Erythroblast (primary cell): ENCODE measurements at places on chromosomes 11 and 22.

GRCh38 chr11:61404103-61404502, 11.7 kb downstream of the TMEM216 start:
- no peak for DNase-seq

DNA sequence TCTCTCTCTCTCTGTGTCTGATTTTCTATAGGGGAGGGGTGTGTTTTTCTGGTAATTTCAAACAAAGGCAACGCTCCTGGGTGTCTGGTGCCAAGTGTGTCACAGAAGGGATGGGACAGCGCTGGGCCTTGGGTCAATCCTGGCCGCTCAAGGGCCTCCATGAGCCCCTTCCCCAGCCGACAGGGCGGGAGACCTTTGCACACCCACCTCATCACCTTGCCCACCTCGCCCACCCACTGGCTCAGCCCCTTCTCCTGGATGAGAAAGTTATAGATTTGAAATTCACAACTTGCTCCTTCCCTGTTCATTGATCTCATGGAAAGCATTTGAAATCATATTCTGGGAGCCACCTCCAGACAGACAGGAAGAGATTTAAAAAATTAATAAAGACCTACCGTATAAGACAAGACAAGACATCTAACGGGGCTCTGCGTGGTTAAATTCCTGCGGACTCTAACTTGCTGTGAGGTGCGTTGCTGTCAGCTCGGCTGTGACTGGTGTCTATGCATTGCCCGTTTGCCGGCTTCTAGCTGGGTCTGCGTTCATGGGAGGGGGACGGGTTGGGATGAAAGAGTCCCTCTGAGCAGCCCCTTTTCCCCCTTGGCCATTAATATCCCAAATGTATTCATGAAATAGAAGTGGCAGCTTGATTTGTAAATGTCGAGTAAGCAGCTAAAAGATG, 27.0 kb downstream of the MPPED1 start:
- no peak for DNase-seq

DNA sequence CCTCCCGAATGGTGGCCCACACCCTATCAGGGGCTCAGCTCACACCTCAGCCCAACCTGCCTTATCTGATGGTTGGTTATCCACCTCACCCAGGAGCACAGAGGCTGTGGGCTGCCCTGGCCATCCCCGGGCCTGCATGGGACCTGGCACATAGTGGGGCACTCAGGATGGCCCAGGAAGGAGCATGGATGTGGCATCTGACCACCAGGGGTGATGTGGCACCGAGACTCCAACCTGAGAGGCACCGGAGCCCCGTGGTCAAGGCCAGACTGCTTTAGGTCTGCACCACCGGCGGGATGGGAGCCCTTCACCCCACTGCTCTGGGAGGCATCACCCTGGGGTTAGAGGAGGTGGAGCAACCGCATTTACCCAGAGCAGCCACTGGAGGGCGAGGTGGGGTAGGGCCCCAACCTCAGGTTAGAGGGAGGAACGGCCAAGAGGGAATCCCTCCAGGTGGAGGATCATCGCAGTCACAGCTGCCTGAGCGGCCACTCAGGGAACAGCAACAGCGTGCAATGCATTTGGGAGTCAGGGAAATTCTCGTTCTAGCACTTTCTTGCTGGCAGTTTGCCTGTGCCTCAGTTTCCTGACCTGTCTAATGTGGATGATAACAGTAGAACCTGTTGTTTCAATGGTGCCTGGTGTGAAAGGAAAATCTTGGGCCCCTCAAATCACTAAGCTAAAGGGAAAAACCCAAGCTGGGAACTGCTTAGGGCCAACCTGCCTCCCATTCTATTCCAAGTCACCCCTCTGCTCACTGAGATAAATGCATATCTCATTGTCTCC, 52.9 kb upstream of the CARS1 start:
- peak; percentile 53 for DNase-seq

- DNase-seq: peak; percentile 48
Measured at GRCh38 chr11:27497284-27497866, 9.2 kb downstream of the LIN7C start.

- DNase-seq: peak; percentile 66
Measured at GRCh38 chr22:22770280-22770871, 117.2 kb upstream of the IGLL5 start.

DNA sequence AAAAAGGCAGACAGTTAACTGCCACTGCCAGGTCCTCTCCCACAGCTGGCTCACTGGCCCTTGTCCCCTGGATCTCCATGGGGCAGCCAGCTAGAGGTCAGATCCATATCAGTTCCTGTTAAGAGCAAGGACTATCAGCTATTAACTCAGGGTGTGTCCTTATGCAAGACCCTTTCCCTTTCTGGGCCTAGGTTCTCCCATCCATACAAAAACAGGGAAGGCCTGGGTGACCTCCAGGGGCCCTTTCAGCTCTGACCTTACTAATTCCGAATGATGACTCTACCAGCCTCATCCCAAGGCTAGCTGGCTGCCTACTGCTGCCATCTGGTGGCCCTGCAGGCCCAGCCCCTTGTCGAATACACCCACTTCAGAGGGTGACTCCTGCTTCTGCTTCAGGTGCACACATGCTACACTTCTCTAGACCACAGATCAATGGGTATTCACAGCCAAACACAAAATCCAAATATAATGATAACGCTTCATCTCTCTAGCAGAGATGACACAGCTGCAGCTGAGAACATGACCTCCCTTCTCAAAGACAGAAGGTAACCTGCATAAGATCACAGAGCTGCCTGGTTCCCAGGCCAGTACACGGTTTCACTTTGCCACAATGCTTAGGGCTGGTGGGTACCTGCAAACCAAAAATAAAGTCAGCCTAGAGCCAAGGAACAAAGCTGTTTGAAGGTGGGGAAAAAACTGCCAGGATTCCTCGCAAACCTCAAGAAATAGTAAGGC, 34.1 kb downstream of the SERGEF start:
- DNase-seq: peak; percentile 54

GRCh38 chr11:1162491-1163311, 4.9 kb downstream of the MUC5AC start:
- no peak for DNase-seq

GRCh38 chr22:32722441-32722840, 79.1 kb upstream of the TIMP3 start:
- no peak for DNase-seq

GRCh38 chr11:92753161-92753560, 216.3 kb upstream of the MTNR1B start:
- no peak for DNase-seq

- no peak for DNase-seq
Measured at GRCh38 chr11:118878163-118878563, 5.5 kb upstream of the CXCR5 start.

DNA sequence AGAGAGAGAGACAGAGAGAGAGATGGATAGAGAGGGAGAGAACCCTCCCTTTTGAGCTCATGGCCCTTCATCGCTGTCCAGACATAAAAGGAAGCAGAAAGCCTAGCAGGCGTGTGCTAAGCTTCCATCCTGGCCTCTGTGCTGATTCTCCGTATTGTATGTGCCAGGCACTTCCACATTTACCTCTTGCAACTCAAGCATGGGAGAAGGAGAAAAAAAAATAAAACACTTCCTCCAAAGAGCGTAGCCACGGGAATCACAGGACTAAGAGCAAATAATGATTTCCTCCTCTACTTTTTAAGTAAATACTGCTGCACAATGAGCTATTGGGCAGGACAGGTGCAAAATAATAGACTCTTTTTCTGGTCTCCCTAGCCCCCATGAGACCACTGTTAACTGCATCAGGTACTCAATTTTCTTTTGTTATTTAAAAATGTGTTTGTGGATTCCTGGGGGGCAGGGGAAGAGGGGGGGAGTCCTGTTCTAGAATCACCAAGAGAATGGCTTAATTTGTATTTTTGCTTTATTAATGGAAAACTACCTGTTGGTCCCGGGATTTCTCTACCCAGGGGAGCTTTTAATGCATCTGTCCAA, 154.3 kb downstream of the NXPE2 start:
- DNase-seq: no peak

DNA sequence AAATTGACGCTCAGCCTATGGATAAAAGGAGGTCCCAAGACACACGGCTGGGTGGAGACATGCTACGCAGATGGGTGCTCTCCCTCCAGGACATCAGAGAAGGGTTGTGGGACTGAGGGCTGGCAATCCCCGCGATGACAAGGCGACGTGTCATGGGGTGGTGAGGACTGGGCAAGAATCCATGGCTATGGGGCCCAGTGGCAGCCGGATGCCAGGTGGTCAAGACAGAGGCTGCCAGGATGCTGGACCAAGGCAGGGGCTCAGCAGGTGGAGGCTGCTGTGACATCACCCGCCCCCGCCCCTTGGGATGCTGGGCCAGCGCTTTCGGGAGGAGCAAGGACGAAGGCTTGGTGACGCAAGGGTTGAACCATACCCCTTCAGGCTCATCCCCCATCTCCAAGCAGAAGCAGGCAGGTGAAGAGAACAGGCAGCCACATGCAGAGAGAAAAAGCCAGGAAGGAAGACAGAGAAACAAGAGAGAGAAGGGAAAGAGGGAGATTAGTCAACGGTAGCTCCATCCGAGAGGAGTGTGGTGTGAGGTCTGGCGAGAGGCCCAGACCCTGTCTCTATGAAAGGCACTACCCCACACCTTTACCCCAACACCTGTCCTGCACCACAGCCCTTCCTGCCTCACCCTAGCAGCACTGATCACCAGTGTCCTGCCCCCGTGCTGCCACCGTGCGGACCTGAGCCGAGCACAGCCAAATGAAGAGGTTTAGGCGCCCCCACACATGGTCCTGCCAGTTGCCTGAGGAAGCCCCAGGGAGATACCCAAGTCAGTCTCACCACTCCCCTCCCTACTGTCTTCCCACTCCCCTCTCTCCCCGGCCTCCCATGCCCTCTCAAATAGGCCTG, 24.1 kb upstream of the RASL10A start:
- no peak for DNase-seq

DNA sequence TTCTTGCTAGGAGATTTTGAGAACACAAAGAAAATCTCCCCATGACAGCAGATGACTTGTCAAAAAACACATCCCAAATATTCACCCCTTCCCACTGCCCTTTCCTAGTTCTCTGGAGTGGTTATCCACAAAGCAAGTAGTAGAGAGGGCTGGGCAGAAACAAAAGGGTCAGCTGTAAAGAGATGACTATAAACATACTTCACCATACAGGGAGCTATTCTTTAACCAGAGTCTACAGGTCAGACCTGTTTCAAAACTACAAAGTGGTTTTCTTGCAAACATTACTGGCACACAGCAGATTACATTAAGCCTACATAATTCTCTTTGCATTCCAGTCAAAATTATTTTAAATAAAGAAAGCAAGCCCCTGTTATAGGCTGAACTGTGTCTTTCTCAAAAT, 47.7 kb upstream of the NFRKB start:
- no peak for DNase-seq

GRCh38 chr22:38971202-38971601, 10.9 kb upstream of the APOBEC3B start:
- DNase-seq: no peak

DNA sequence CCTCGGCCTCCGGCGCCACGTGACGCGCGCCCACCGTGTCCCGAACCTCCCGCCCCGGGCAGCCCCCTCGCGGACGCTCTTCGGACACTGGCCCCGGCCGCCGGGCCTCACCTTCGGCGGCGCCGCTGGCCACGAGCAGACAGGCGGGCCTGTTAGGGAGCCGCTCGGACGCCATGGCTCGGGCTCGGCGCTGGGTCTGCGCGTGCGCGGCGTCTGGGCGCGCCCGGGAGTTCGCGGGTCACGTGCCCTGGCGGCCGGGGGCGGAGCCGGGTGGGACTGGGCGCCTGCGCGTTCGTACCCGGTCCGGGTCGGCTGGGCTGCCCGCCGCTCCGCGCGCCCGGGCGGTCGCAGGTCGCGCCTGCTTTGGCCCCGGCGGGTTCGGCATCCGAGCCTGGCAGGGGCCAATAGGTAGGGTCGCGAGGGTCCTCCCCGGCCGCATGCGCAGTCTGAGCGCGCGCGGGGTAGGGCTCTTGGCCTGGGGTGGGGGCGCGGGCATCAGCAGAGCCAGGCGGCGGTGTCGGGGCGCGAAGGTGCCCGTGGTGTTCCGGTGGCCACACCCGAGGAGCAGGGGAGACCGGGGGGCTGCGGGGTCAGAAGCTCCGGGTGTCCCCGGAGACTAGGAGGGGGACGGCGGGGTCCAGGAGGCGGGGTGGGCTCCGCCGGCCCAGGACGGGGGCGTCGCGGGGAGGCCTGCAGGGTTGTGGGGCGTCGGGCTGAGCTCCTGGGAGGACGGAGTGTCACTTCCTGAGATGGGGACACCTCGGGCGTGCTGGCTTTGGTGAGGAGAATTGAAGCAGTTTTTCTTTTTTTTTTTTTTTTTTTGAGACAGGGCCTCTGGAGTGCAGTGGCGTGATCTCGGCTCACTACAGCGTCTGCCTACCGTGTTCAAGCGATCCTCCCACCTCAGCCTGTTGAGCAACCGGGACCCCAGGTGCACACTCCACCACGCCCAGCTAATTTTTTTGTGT, at the start of gene GATD1:
TSS of gene GATD1 (minus strand) at position 200 of the 968 bp plus-strand sequence. CDS start at position 175, 25 bp downstream.
- peak; percentile 92 for DNase-seq

- DNase-seq: no peak
Measured at GRCh38 chr11:112128483-112129121, 35.3 kb downstream of the IL18 start.

DNA sequence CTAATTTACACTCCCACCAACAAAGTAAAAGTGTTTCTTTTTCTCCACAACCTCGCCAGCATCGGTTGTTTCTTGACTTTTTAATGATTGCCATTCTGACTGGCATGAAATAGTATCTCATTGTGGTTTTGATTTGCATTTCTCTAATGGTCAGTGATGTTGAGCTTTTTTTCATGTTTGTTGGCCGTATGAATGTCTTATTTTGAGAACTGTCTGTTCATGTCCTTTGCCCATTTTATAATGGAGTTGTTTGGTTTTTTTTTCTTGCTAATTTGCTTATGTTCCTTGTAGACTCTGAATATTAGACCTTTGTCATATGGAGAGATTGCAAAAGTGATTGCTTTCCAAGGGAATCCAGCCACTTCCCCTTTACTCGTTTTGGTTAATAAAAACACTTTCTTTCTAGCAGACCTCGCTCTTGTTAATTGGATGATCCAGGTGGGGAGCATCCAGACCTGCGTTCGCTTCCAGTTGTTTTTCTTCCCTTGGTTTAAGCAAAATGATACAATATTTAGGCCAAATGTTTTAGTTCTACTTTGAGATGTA, 17.1 kb upstream of the APOL4 start:
- no peak for DNase-seq

GRCh38 chr22:29393019-29393608, 4.7 kb upstream of the AP1B1 start:
- no peak for DNase-seq

GRCh38 chr11:27211370-27212127, 151.5 kb downstream of the CCDC34 start:
- peak; percentile 62 for DNase-seq

DNA sequence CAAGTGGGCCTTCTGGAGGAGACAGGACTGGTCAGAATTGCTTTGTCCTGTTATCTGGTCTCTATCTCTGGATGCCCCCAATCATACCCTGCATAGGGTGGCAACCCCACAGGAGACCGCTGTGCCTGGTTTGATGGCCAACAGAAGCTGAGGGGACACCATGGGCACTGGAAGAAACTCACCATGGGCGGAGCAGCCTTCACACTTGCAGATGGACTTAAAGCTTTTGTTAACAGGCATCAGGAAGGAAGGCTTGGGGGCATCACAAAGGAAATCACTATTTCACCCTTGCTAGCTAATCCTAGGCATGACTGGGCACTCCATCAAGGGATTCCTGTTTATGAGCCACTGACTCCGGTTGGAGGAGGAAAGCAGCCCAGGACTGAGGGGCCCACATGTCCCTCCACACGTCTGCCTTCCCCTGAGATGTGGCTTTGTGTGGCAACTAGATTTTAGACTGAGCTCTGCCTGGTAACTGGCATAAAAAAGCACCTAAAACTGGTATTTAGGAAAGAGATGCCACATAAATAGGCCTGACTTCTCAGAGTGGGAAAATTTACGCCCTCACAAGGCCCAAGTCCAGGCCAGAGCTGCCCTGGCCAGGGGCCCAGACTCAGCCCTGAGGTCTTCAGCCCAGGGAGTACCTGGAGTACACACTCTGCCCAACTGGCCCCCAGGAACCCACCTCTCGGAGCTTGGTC, 57.0 kb upstream of the LYVE1 start:
- DNase-seq: no peak
